ENCODE measurements at places on chromosomes 5 and 9. TPM values are rescaled to one million over a fixed set of nuclear protein-coding genes. Genes with fewer than 3 reads are reported as not detected.

DNA sequence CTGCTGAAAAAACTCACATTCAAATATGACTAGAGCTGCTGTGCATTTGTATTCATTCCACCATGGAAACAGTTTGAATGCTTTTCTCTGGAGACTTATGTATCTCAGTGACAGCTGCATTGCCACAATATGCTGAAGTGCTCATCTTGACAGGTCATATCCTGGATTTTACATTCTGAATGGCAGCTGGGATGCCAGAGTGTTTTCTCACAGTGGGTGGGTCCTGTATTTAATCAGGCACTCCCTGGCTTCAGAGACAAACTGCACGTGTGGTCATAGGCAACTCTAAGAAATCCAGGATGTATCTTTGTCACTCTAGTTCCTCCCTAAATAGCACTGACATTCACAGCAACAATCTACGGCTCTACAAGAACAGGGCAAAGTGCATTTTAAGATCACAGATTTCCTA, 75.6 kb downstream of the ST8SIA4 start:
- peak; percentile 72 for DNase-seq

DNA sequence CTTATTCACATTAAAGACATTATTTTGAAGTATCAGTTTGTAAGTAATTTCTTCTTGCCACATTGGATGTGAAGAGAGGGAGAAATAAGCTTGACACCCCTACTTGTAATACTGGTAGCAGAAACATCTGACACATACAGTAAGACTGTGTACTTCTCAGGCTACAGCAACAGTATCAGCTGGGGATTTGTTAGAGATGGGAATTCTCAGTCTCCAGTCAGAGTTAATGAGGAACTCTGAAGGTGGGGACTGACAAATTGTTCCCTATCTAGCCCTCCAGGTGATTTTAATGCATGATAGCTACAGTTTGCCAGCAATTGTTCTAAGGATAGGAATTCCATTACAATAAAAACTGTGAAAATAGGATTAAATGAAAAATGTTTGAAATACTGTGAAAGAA, 524.8 kb downstream of the PRR16 start:
- no peak for DNase-seq

DNA sequence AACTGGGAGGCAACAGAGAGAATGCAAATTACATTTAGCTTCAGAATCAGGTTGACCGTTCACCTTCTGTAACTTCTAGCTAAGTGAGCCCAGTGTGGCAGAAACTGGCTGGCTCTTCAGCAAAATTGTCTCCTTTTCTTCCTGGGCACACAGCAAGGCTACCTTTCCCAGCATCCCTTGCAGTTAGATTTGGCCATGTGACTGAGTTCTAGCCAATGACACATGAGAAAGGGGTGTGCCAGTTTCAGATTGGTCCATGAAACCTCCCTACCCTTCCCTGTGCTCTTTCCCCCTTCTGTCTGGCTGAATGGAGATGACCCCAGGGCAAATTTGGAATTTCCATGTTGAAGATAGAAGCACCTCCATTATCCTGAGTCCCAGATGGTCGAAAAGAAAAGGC, 72.5 kb upstream of the SMIM23 start:
- DNase-seq, result no peak

DNA sequence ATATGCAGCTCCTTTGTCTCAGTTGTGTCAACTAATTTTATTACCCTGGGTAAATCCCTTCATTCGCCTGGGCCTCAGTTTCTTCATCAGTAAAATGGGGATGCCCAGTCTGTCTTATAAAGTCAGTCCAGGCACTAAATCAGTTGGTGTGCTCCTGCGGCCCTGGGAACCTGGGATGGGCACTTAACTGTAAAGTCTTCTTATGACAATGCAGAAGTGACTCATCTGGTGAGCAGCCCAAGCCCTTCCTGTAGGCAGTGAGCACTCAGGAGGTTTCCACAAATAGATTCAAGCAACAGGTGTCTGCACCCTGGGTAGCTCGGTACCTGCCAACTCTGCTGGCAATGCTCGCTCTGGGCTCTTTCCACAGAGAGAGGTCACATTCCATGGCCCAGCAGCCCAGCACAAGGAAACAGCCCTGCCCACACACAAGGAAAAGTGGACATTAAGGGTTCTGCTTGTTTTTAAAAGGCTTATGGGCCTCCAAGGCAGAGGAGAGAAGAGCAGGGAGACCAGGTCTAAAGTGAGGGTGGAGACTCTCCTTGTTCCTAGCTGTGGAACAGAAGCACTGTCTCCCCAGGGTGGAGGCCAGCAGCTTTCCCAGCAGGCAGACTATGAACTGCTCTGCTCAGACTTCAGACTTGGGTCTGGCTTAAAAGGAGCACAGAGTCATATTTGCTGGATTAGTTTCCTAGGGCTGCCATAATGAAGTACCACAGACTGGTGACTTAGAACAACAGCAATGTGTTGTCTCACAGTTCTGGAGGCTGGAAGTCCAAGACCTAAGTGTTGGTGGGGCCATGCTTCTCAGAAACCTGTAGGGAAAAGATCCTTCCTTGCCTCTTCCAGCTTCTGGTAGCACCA, 89.7 kb upstream of the ADRA1B start:
- DNase-seq, result no peak

DNA sequence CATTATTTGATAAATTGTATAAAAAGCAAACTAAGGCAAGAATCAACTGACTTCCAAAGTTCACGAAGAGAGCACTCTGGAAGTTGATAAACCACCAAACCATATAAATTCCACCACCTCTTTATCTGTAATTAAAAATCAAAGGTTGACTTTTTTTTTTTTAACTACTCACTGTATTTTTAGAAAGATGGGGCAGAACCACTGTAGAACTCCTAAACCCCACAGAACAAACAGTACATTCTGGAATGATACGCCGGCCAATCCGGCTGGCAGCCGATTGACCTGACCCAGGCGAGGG, 435 bp upstream of the CCNG1 start:
- no peak for DNase-seq

GRCh38 chr9:36118201-36118600, 18.3 kb upstream of the GLIPR2 start:
- no peak for DNase-seq

DNA sequence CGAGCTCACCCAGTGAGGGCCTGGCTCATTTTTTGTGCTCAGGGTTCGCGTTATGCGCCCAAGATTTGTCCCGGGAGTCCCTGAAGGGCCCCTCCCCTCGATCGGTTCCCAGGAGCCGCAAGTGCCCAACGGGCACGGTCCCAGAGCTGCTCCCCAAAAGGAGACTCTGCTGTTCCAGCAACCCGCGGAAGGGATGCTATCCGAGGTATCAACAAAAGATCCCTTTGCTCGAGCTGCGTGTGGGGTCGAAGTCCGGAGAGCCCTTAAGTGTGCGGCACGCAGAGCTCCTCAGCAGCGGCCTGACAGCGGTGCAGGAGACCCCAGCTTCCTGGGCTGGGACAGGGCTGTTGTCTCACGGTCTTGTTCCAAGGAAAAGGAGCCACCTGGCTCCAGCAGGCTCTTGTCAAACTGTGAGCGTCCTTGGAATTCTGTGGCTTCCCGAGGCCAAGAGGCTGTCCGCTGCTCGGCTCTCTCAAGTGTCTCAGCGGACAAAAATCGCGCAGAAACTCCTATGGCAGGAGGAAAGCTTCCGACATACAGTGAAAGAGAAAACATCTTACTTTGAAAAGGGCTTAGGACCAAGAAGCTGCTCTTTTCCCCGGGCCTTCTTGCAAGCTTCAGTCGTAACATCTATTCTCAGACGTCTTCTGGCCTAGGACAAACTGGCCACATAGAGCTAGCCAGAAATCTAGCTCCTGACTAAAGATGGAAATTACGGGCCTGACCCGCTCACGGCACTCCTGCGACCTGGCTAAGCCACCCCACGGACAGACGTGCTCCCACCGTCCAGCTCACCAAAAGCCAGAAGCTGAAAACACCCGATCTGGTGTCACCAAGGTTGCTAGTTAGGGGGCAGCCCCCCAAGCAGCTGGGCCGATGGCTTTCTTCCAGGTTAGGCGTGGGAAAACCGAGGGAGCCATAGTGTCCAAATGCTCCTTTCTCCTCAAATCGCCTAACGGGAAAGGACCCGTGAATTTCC, 2.6 kb upstream of the FOXB2 start:
- no peak for DNase-seq

DNA sequence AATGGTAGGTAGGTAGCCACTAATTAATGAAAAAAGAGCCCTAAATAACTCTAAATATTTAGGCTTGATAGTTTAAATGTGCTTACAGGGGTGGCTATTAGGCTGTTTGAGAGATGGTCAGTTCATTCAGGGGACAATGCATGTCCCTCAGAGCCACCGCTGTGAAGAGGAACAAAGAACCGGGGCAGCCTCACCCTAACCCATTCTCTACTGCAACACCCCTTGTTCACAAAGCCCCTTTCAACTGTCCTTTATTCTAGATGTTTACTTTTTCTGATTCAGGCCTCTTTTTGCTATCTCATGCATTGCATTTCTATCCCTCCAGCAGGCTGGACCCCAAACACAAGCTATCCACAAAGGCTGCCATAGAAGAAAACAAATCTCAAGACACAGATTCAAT, 906.7 kb downstream of the NR2F1-AS1 start:
- DNase-seq, result no peak

GRCh38 chr9:113863345-113863744, 12.8 kb upstream of the ZNF618 start:
- no peak for DNase-seq

The CHSY3 gene
- total RNA-seq, result 4.3 TPM

GRCh38 chr5:38162625-38163024, 95.7 kb upstream of the EGFLAM start:
- no peak for DNase-seq

The DMRTA1 gene
- total RNA-seq, result 1.4 TPM

DNA sequence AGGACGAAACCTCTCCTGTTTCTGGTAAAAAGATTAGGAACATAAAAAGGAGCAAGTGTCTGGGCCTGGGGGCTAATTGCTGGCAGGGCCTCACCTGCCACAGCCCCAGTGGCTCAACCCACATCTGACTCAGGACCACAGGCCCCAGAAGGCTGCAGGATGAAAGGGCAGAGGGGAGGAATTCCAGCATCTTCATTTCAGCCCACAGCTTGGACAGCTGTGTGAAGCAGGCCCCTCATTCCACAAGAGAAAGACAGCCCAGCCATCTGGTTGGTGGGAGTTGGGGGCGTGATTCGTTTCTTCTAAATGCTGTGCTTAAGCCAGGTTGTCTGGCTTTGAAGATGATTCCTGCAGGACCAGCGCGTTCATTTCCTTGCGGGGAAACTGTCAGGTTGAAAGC, 29.1 kb downstream of the NKX2-5 start:
- DNase-seq, result peak; percentile 34

The TEX48 gene
- not detected for total RNA-seq

GRCh38 chr9:98719055-98719454, 10.3 kb upstream of the GABBR2 start:
- no peak for DNase-seq

- DNase-seq, result peak; percentile 1
Measured at GRCh38 chr5:172541099-172541772, 86.9 kb upstream of the SH3PXD2B start.

DNA sequence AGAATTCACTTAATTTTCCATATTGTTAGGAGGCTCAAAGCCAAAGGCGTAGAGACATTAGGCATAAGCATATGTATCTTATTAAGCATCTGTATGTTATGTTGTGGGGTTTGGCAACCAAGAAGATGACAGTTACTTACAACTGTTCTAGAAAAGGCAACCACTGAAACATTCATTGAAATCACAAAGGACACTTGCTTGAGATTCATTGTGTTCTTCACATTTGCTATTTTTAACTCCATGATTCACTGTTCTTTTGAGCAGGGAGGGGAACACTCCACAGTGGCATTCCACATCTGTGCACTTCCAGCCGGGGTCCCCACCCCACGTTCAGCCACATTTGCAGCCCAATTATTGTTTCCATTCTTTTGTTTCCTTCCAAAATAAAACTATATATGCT, 107.1 kb downstream of the PALM2AKAP2 start:
- DNase-seq, result no peak

DNA sequence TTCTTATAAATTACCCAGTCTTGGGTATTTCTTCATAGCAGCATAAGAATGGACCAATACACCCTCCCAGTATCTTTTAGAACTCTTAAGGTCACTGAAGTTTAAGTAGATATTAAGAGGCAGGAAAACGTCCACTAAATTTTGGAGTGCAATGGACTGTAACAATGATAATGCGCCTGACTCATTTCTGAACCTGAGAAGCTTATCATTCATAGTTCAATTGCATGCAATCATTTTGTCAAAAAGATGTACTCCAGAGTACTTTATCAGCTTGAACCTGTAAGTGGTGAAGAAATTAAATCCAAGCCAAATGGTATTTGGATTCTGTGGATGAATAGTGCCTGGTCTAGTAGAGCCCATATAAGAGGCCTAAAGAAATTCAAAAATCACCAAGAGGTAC, 196.5 kb upstream of the CDH9 start:
- no peak for DNase-seq

GRCh38 chr5:95720094-95720786, 10.9 kb upstream of the RHOBTB3 start:
- DNase-seq, result no peak

Measured in lower leg skin (tissue), 4 donors.